ENCODE measurements at places on chromosomes 4 and X. TPM values are rescaled to one million over a fixed set of nuclear protein-coding genes. Genes with fewer than 3 reads are reported as not detected.

Gene EDA2R
- 0.93 TPM for polyA plus RNA-seq

Gene TMSB15B
- 31.7 TPM for polyA plus RNA-seq

Gene WNK3
- 6.2 TPM for polyA plus RNA-seq

GRCh38 chr4:83772685-83773084, 236.8 kb downstream of the GPAT3 start:
- no peak for DNase-seq

GRCh38 chrX:20015422-20015821, 24.6 kb upstream of the BCLAF3 start:
- DNase-seq: no peak

DNA sequence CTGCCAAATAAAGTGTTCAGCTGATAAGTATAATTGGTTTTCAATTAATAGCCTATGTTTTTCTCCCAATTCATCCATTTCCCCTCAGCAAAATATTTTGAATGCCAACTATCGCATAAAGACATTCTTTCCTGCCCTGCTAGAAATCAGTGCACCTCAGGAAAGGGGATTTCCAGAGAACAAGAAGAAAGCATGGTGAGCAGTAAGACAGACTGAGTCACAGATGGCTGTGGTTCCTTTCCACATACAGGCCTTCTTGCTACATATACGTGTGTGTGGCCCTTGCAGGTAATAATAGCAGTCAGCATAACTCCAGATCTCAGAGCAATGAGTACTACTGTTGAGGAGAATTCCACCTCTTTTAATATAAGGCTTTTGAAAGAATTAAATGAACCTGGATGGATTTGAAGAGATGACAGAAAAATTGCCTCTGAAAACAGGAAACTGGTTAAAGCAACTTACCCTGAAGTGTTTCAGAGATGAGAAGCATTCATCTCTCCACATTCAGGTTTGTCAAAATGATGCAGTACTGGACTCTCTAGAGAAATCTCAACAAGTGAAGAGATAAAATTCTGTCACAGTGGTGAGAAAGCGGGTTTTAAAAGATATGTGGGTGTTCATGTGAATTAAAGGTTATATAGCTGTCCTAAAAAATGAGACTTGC, 13.6 kb downstream of the GASK1B start:
- DNase-seq: no peak

DNA sequence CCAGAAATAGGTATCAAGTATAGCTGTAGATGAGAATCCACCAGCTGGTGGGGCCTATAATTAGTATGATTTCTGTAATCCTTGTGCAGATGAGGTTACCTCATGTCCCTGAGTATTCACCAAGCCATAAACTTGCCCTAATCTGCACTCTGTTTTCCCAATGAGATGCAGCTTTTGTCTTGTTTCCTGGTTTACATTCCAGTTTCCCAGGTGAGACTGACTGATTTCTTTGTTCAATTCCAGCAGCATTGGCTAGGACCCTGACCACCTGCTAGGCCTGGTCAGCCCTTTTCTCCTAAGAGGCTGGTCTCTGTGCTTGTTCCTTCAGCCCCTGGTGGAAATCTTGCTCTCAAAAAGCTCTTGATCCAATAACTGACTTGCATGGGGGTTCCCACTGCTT, 44.6 kb downstream of the GABRB1 start:
- DNase-seq: no peak

DNA sequence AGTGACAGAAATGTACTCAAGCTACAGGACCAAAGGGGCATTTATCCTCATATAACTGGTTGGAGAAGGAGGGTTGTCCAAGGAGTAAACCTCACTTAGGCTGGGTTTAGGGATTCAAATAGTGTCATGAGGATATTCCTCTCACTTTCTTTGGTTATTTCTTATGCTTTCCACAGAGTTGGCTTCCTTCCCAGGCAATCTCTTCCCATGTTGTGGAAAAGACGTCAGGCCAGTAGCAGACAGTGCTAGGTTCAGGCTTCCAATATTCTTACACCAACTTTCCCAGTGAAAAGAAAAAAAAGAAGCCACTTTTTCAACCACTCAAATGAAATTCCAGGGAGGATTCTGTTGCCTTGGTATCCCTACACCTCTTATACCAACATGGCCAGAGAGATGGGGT, 653.0 kb downstream of the C4orf33 start:
- DNase-seq: no peak

DNA sequence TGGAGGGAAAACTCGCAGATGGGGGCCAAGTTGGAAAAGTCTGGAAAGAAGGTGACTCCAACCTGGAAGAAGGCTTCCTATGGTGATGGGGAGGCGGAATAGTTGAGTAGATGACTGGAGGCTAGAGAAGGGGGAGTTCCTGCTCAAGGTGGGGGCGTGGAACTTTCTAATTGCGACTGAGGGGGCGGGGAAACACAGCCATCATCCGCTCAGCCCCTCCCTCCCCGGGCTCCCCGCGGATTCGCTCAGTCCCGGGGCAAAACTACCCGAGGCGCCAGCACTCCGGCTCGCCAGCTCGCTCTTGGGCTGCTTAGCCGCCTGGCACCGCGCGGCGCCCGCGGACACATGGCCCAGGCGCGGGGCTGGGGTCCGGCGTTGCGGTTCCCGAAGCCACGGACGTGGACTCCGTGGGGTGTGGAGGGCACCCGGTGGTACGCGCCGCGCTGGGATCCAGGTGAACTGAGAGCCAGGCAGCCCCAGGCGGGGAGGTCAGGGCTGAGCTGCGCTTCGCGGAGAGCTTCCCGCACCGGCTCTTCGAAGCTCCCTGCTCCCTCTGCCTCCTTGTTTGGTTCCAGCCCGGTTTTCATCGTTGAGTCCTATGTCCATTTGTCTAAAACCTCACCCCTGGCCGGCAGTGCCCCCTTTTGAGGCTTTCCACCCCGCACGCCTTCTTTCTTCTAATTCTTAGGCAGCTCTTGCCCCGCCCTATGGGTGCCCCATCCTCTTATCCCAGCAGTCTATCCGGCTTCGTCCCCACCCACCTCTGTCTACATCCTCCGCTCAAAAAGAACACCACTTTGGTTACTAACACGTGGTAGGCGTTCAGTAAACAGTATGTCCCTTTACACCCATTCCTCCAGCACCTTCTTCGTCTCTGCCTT, 38.9 kb downstream of the STARD8 start:
- peak; percentile 39 for DNase-seq

All from right lung (tissue), 10 donors.